Endodermal cell (in vitro differentiated cells): ENCODE measurements at places on chromosomes 13 and 19. TPM values are rescaled to one million over a fixed set of nuclear protein-coding genes. Genes with fewer than 3 reads are reported as not detected.

DNA sequence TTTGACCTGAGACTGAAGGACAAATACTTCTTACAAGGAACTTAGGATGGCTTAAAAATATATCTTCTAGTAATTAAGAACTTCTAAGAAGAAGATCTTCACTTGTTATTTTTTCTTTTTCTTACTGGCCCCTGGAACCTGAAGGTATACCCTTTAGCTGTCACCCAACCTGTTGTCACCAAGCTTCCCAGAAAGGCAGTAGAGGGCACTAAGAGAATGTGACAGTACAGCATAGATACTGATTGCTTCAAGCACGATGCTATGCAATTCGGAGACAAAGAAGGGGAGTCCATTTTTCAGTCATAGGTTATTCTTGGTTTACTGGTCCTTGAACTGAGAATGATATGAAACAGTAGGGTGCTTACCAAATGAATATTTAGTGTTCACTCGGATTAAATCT lies 208.3 kb upstream of the PCDH9 start:
- DNase-seq = peak; percentile 46
- no peak overlapping the region for H3K27ac ChIP-seq
- H3K36me3 ChIP-seq = no peaks in the 10 kb centered on the region
- H3K4me3 ChIP-seq = no peak overlapping the region
- H3K27me3 ChIP-seq = no peaks in the 10 kb centered on the region

SIGLECL1 gene
- not detected in 3 replicates for total RNA-seq

- H3K36me3 ChIP-seq = peaks cover 79% of the 10 kb centered on the region
- H3K27me3 ChIP-seq = no peaks in the 10 kb centered on the region
- H3K4me3 ChIP-seq = no peak overlapping the region
- no peak overlapping the region for H3K27ac ChIP-seq
- no peak for DNase-seq
These were observed 13.3 kb downstream of the KCTD15 start for GRCh38 chr19:33809960-33810359.

DNA sequence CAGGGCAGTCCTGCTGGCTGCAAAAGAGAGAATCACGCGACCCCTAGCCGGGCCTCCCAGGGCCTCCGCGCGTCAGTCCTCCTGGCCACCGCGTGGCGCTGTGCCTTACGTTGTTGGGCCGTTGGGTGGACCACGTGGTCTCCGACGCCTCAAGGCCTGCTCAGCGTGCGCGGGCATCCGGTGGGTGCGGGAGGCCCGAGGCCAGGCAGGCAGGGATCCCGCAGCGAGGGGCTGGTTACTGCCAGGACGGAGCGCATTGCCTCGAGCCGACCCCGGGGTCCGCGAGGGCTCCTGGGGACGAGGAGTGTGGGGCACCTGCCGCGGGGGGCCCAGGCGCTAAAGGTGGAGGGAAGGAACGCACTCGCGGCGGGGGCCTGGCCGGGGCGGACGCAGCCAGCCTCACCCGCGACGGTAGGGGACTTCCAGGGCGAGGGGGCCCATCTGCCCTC lies at the start of gene TDRD12:
TSS of gene TDRD12 (plus strand) at position 157 of the 449 bp plus-strand sequence. CDS start 306 bp downstream, outside the sequence.
- H3K27me3 ChIP-seq = no peaks in the 10 kb centered on the region
- no peak within 1 kb of the TSS for H3K27ac ChIP-seq
- H3K36me3 ChIP-seq = no peaks in the 10 kb centered on the region
- DNase-seq = peak; percentile 75
- no peaks in the 10 kb centered on the region for H3K4me1 ChIP-seq
- H3K4me3 ChIP-seq = no peak within 1 kb of the TSS

SBSN gene
- total RNA-seq = not detected in 3 replicates
